ENCODE measurements at places on chromosomes 3 and 15.

DNA sequence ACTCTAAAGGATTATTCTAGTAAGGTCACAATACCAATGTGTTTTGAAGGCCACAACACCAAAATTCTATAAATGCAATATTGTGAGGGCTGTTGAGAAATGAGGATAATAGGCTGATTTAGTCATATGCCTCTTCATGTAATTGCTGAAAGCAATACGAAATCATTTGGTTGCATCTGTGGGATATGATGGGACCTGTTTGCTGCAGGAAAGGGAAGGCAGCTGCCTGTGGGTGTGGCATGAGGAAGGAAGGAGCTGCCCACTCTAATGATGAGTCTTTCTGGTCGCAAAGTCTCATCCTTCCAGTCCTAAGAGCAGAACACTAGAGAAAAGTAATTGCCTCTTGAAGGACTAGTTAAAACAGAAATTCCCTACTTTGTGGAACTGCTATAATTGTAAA lies 245.3 kb upstream of the ZPLD1 start:
- no peak for DNase-seq

DNA sequence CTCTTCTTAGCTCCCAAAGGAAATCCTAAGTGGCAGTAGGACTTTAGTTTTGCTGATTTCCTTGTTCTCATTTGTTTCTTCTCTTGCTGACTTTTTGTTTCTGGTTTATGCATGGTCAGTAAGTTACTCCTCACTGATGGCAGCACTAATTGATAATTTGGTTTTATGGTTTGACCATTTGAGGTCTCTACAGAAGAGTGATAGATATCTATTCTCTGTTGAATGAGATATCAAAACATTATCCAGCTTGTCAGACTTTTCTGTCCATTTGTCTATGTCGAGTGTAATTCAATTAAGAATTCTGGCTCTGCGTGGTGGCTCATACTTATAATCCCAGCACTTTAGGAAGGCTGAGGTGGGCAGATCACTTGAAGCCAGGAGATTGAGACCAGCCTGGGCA lies 84.5 kb upstream of the PLXND1 start:
- no peak for DNase-seq

- DNase-seq: no peak
These were observed 35.5 kb downstream of the IL5RA start for GRCh38 chr3:3074551-3075257.

- no peak for DNase-seq
These were observed 217.9 kb downstream of the TBC1D2B start for GRCh38 chr15:77859491-77860060.

- no peak for DNase-seq
These were observed 177.9 kb downstream of the CDIN1 start for GRCh38 chr15:36757189-36757814.
